ENCODE measurements at places on chromosomes 4 and X.

DNA sequence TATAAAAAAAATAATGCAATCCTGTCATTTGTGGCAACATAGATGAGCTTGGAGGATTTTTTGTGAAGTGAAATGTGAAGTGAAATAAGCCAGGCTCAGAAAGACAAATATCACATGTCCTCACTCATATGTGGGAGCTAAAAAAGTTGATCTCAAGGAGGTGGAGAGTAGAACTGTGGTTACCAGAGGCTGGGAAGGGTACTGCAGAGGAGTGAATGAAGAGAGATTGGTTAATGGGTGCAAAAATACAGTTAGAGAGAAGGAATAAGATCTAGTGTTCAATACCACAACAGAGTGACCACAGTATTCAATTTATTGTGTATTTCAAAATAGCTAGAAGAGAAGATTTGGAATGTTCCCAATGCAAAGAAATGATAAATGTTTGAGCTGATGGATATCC is 13.4 kb upstream of the ZCCHC18 start:
- no peak for DNase-seq

DNA sequence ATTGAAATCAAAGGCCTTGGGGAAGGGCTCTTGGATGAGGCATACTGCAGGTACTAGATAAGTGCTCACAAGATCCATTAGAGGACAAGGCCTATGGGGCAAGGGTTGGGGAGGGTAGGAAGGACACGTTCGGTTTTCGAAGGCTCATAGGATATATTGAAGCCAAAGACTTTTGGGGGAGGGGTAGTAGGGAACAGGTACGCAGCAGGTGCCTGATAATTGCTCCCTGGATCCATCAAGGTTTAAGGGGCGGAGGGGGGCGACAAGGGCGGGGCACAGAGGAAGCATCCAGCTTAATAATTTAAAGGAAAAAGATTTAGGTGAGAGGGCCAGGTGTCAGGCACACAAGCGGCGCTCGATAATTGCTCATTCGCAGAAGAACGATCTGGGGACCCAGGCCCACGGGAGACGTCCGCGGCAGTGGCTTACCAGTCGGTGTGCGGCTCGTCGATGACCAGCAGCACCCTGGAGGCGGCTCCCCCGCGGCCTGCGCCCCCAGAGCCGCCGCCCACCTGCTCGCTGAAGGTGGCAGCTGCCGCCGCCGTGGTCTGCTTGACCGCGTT is 653 bp downstream of the SYN1 start:
- DNase-seq = no peak

DNA sequence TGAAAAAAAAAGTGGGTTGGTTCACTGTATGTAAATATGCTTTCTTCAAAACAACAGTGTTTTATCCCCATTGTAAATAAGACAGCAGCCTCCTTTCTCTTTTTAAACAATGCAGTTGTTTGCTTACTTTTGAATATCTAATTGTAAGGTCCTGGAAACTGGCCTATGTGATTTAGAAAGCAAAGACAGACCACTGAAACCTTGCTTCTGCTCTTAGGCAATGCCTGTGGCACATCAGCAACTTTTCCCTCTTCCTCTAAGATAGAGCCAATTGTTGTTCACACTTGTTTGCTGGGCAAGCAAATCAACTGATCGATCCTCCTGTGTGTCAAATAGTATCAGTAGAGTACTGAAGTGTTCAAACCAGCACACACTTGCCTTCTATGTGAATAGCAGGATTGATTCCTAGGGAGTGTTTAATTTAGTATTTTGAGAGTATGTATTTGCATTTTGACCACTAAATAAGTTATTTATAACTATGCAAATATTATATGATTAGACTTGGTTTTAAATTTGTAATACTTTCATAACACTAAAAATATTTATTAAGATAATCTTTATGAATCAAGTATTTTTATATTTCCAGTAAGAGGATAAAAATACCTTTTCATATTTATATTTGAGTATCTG is 55.4 kb upstream of the GRPR start:
- no peak for DNase-seq

- no peak for DNase-seq
Observed at GRCh38 chr4:23894021-23894420, 4.2 kb upstream of the PPARGC1A start.

DNA sequence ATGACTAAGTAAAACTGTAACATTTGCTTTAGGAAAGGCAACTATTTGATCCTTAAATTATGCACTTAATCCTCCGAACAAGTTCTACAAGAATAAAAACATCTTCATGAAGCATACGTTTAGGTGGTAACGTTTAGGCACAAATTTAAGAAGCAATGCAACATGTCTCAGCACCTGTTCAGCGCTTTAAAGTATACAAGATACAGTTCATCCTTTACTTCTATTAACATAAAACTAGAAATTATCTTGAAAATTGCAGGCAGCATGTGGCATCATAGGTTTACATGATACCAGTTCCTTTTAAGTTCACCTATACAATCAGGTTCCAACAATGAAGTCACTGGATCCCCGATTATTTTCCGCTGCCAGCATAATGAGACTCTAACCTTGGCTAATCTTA is 1.5 kb downstream of the PLA2G12A start:
- no peak for DNase-seq

GRCh38 chr4:85457752-85458467 is 17.0 kb upstream of the ARHGAP24 start:
- DNase-seq = no peak

GRCh38 chr4:120843849-120844527 is 78.5 kb downstream of the PRDM5 start:
- no peak for DNase-seq

DNA sequence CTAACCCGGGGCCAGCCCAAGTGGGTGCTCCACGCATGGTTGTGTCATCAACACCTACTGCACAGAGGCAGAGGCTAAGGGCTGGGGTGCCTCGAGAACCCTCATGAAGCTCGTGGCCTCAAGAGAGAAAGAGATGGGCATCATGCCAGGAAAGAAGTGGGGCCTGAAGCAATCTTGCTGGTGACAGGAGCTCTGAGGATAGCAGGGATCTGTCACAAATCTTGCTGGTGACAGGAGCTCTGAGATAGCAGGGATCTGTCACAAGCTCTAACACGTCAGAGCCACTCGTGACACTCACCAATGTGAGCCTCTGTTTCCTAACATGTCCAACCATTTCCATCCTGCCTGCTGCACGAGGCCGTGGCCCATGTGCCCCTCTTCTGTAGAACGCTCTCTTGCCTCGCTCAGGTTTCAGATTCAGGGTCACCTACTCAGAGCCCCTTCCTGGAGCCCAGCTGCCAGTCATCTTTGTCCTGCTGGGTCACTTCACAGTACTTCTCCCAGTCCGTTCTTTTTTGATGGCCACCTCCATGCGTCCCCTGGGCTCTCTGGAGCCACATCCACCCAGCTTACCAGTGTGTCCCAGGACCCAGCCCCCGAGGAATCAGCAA is 21.1 kb downstream of the PNMA6E start:
- DNase-seq = no peak

DNA sequence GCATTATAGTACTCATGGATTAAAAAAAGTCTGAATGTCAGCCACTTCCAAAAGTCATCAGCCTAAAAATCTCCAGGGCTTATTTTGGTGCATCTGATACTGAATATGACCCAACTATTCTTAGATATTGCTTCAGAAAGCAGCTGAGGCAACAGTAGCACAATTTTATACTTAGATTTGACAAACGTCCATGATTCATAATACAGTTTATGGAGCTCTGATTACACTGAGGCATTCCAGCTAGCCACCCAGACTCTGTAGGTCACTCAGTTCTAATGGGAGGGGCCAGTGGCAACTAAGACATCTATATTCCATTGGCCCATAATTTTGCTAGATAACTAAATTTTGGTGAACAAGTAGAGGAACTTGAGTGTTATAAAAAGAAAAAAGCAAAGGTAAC is 10.3 kb downstream of the SPATA4 start:
- no peak for DNase-seq

DNA sequence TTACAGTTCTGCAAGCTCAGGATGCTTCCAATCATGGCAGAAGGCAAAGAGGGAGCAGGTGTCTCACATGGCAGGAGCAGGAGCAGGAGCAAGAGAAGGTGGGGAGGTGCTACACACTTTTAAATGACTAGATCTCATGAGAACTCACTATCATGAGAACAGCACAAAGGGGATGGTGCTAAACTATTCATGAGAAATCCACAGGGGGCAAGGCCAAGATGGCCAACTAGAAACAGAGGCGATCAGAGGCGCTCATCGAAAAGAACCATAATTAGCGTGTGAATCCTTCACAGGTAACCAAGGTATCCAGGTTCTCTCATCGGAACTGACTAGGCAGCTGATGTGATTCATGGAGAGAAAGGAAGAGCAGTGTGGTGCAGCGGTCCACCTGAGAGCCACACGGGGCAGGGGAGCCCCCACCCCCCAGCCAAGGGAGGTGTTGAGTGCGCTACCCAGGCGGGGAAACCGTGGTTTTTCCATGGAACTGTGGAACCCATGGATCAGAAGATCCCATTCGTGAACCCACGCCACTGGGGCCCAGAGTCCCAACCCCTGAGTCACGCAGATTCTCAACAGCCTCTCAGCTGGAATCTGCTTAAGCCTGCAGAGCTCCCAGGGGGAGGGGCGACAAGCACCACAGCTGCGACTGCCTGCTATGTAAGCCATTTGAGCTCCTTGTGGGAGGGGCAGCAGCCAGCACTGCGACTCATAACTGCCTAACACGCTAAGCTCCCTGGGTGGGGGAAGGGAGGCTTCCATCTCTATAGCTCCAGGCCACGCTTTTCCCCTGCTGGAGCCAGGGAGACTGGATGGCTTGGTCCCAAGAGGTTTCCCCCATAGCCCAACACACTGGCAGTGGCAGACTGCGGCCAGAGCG is 46.7 kb downstream of the FGF16 start:
- DNase-seq = no peak

DNA sequence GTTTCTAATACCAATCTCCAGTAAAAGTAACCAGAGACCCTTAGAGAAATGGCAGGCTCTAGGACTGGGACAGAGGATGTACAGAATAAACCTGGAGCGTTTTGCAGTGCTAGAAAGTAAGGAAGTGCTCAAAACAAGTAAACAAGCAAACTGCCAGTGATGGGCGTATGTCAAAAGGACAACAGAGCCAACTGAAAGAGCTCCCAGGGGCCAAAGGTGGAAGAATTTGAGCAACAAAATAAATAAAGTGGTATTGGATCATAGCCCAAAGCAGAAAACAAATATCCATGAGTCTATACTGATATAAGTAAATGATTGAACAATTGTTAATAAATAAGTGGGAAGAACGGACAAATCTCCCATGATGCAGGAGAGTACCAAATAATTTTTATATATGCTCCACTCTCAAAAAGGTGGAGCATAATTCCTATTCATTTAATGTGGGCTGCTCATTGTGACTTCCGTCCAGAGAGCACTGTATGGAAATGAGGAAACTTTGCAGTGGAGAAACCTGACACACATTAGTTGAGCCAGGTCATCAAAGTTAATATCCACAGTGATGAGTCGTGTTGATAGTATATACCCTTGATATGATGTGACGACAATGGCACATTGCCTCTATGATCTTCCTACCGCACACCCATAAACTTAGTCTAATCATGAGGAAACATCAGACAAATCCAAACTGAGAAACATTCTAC is 17.8 kb upstream of the SEPTIN11 start:
- no peak for DNase-seq

- no peak for DNase-seq
Observed at GRCh38 chrX:80016182-80016581, 1.6 kb downstream of the TBX22 start.

- no peak for DNase-seq
Observed at GRCh38 chr4:36420111-36420679, 138.8 kb downstream of the DTHD1 start.

DNA sequence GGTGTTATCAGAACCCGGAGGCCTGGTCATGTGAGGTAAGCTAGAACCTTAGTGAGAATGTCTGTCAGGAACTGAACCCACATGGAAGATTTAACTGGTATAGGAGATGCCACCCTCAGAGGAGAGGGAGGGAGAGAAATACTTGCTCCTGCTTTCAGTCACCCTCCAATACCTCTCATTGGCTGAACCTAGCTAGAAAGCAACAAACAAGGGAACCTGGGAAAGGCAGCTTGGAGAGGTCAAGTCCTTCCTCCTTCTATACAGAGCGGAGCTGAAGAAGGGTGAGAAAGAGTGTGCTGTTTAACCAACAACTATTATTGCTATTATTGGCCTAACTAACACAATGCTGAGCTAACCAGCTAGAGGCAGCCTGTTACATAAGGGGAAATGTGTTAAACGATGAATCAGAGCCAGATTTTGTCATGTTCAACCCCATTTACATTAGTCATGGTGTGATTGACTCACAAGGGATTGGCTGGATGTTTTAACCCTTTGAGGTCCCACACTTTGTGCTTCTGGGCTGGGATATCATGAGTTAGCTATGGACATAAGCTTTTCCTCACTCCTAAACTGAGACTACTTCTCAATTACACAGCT is 96.5 kb upstream of the ESX1 start:
- DNase-seq = no peak

GRCh38 chr4:75715105-75715799 is 9.1 kb upstream of the USO1 start:
- no peak for DNase-seq

GRCh38 chr4:59615316-59615715 is 1584.8 kb upstream of the ADGRL3 start:
- no peak for DNase-seq

GRCh38 chr4:75686346-75686745 is 13.1 kb upstream of the G3BP2 start:
- peak; percentile 33 for DNase-seq

GRCh38 chr4:26803211-26803861 is 57.3 kb upstream of the STIM2 start:
- DNase-seq = no peak

DNA sequence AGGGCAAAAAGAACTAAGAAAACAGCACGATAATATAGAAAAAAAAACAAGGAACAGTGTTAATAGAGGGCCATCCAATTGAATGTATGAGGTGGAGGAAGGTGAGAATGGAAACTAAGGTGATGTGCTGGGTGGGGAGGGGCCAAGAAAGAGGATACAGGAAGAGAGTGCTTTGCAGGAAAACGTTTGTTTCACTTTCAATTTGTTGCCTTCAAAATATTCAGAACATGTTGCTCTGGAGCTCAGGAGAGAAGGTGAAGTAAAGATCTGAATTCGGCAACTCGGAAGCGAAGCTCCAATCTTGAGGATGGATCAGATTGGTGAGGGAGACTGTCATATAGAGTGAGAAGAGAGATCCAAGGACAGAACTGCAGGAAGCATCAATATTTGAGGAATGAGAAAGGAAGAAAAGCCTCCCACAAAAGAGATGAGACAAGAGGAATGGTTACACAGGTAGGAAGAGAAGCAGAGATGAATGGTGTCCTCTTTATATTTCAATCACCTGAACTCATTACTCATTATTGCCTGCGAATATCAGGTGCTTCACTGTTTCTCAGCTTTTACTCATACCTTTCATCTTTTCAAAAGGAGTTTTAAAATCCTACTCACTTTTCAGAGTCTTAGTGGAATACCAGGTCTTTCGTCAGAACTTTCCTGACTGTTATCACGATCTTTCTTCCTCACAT is 14.7 kb upstream of the SEC24D start:
- peak; percentile 62 for DNase-seq

GRCh38 chr4:39699687-39700409 is 1.9 kb downstream of the UBE2K start:
- DNase-seq = no peak
